CD4-positive, alpha-beta T cell (primary cell): ENCODE measurements at places on chromosomes 12 and 14. TPM values are rescaled to one million over a fixed set of nuclear protein-coding genes. Genes with fewer than 3 reads are reported as not detected.

TAS2R42 gene
- total RNA-seq: not detected

CLEC2D gene
- total RNA-seq: 121 TPM

PTPN6 gene
- total RNA-seq: 79.0 TPM

DNAJC22 gene
- not detected for total RNA-seq

CCDC177 gene
- not detected for total RNA-seq

CLEC6A gene
- not detected for total RNA-seq

CD4 gene
- total RNA-seq: 134 TPM

DAD1 gene
- total RNA-seq: 41.8 TPM

AMHR2 gene
- total RNA-seq: not detected

GALNT8 gene
- 0.44 TPM for total RNA-seq

MDGA2 gene
- total RNA-seq: not detected

INSM2 gene
- total RNA-seq: not detected

GPX2 gene
- not detected for total RNA-seq
